AG08395 (cell line): ENCODE measurements at places on chromosomes 2 and 18.

GRCh38 chr2:64915510-64915900, 73.7 kb upstream of the SLC1A4 start:
- no peak for DNase-seq

- DNase-seq: no peak
Observed at GRCh38 chr2:33358878-33359277, 117.6 kb upstream of the RASGRP3 start.

DNA sequence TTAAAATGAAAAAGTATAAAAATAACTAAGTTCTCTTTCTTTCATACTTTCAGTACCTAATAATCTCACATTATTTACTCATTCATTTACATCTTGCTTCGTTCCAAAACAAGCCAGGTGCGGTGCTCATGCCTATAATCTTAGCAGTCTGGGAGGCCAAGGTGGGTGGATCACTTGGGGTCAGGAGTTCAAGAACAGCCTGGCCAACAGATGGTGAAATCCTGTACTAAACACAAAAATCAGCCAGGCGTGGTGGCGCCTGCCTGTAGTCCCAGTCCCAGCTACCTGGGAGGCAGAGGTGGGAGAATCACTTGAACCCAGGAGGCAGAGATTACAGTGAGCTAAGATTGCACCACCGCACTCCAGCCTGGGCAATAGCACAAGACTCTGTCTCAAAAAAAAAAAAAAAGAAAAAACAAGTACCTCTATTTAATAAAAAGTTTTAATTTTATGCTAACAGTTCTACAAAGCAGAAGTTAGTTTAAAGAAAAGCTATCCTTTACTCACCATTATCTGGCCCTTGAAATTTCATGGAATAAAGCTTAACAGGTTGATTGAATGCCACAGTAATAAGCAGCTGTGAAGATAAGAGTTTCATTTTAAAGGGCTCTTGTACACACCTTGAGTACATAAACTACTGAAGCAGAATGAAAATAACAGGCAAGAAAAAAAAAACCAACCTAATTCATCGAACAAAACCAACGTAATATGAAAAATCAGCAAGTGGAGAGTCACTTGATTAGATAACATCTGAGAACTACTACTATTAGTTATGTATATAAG, 22.5 kb downstream of the TXNL1 start:
- DNase-seq: no peak

GRCh38 chr2:68765739-68766375, 31.2 kb downstream of the ARHGAP25 start:
- DNase-seq: no peak

GRCh38 chr2:8134473-8134932, 547.4 kb upstream of the ID2 start:
- DNase-seq: no peak

DNA sequence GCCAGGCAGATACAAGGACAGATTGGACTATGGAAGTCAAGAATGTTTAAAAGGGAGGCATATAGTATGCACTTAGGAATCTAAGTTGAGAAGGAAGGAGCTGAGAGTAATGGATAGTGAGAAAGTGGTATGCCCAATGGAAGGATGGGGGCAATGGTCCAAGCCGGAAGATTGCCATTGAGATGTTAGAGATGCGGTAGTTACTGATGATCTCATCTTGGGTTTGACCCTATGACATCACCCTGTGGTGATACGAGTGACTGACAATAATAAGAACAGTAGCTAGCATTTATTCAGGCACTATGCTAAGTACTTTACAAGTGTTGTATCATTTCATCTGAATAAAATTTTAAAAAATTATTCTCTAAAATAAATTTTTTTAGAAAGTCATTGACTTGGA, 38.5 kb upstream of the ACMSD start:
- DNase-seq: no peak

DNA sequence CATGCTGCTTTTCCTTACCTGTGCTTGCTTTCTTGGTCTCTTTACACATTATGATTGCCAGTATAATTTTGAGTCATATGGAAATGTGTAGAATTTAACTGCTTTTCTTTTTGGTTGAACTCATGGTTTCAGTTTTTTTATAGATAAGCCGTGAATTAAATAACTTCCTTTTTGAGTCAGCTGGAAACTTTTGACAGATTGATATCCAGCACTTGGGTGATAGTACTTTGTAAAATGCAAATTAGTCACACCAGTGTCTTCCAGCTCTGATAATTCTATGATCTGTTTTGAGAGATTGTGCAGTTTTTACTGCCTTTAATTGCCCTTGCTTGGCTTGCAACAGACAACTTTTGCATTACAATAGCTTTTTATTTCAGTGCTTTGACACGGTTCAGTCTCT, 86.4 kb downstream of the NCOA1 start:
- DNase-seq: no peak

- DNase-seq: no peak
Observed at GRCh38 chr2:70988151-70988550, 6.5 kb downstream of the TEX261 start.

DNA sequence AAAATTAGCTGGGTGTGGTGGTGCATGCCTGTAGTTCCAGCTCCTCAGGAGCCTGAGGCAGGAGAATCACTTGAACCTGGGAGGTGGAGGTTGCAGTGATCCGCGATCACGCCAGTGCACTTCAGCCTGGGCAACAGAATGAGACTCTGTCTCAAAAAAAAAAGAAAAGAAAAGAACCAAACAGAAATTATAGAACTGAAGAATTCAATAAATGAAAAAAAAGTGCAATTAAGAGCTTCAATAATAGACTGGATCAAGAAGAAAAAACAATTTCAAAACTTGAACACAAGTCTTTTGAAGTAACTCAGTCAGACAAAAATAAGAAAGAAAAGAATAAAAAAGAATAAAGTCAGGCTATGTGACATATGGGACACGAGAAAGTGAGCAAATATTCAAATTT, 175.8 kb upstream of the ZSWIM2 start:
- no peak for DNase-seq

GRCh38 chr18:5853253-5853652, 42.1 kb downstream of the TMEM200C start:
- DNase-seq: no peak

DNA sequence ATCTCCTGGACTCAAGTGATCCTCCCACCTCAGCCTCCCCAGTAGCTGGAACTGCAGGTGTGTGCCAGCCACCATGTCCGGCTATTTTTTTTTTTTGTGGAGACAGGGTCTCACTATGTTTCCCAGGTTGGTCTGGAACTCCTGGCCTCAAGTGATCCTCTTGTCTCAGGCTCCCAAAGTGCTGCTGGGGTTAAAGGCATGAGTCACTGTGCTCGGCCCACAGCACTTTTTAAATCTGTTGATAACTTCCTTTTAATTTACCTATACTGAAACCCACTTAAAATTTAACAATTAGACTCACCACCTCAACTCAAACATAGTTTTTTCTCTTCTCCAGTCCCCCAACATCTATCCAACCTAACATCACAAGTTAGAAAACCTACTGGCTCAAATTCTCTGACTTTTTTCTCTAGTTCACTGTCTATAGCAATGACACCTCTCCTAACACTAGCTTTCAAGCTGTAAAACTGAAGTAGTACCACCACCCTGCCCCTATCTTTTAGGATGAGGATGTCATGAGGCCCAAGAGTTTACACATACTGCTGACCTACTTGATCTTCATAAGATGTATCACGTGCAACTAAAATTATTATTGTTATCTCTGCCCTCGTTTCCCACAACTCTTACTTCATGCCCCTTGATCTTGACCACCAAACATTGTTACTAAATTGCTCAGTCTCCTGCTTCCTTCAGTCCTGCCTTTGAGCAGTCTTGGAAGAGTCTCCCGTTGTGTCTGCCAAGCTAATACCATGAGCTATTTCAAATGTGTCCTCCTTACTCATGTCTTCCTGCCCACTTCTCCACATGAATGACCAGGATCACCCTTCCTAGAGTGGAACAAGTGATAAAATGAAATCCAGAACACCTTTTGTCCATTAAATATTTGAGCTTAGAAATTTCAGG, 142.3 kb upstream of the ZFP36L2 start:
- peak; percentile 50 for DNase-seq

DNA sequence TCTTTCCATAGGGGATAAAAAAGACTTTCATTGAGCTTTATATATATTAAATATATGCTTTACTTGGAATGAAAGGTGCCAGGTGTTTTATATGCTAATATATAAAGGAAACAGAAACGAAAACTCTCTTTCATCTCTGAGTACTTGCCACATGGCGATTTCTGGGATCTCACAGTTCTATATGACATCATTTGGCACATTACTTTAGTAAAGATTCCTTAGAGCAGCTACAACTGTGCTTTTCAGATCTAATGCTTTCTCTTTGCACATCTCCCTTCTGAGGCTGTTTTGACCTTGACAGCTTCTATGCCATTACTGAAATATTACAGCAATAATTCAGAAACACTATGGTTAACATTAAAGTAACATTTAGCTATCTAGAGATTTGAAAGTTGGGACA, 1082.9 kb upstream of the CDH2 start:
- no peak for DNase-seq

DNA sequence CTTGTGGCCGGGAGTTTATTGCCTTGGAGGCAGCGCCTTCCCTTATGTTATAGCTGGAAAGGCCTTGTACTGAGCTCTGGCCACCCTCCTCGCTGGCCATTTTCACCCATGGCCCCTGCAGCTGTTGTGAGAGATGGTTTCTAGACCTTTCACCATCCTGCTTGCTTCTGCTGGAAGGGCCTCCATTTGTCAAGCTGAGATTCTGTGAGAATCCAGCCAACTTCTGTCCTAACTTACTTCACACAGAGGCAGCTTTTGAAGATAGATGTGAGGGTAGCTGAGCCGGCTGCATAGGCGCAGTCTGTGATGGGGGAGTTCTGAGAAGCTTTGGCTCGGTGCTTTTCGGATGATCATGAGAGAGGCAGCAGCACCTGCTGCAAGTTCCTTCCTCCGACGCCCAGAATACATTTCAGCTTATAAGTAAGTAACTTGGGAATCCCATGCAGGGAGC, 8.7 kb downstream of the CTIF start:
- DNase-seq: no peak

GRCh38 chr2:171334171-171334570, 99.6 kb downstream of the METTL8 start:
- no peak for DNase-seq

DNA sequence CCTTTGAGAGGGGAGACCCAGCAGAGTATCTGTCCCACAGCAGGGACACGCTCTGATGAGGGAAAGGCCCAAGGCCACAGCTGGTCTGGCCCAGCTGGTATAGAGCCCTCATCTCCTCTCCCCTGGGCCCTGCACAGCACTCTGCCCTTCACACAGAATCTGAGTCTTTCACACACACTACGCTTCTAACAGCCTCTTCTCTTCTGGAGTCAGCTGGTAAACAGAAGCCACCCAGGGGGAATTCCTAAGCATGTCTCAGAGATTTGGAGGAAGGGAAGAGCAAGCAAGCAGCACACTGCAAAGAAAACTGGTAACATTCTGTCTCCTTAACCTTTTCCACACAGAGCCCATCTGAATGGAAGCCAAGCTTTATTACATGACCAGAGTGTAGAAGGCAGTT, 121.1 kb upstream of the ACAA2 start:
- no peak for DNase-seq

DNA sequence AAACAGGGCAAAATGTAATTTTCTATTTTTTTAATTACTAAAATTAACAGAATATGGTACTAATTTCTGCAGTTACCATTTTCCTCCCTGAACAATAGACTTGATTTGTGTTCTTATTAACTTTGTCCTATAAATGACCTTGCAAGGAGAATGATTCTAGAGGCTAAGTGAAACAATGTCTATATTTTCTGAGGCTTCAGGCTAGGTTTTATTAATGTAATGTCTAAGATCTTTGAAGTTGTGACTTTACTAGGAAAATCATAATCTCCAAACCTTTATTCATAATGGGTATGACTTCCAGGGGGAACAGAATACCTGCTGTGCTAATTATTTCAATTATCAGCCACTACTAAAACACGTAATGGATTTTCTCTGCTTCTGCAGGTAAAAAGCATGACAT, 94.4 kb downstream of the TAF4B start:
- DNase-seq: no peak

DNA sequence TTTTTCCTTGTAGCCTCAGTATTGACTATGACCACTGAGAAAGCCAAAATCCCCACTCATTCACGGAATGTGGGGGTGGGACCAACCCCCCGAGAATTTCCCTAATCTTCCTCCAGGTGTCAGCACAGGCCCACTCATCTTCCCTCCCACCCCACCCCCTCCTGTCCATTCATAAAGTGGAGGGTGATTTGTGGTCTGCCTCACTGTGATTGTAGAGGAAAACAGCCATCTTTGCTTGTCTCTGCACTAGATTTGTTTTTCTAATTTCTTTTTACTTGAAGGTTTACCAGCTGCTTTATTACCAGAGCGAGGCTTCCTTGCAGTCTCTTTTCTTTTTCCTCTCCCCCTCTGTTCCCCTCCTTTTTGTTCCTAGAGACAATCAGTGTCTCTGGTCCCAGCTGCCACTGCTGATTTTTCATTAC, 171.8 kb downstream of the ICOS start:
- DNase-seq: peak; percentile 37

DNA sequence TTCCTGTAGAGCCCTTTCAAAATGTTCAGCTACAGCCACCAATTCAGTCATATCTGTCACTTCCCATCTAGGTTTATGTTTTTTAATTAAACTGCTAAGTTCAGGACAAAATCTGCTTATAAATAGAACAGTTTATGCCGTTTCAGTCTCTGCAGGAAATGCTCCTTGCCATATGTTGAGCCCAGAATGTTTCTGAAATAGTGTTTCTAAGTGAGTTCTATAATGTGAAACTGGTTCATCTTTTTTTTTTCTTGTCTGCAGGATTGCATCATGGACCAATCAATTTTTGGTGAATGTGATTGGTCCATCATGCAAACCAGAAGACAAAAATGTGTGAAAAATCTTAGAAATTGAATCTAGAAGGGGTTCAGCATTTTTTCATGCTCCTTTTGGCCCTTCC, 30.2 kb upstream of the RHOB start:
- DNase-seq: no peak

GRCh38 chr2:209523867-209524266, 100.0 kb downstream of the MAP2 start:
- DNase-seq: no peak

- no peak for DNase-seq
Observed at GRCh38 chr2:218290316-218291261, 1.7 kb downstream of the TMBIM1 start.

DNA sequence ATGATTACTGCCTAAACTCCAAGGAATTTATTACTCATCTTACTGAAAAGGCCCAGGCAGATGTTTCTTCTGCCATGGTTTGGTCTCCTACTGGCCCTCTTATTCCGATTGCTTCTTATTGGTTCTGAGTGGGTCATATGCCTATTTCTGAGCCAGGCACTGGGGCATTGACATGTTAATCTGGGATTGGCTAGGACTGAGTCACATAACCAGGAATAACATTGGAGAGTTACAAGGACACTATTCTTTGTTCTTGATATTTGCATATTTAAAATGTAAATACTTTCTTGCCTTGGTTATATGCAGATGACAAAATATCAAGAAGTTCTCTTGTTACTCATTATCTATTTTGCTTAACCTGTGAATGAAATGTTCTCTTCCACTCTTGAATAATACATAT, 534.4 kb upstream of the SLC39A10 start:
- no peak for DNase-seq

- DNase-seq: no peak
Observed at GRCh38 chr2:71283131-71283530, 48.5 kb upstream of the ZNF638 start.
